CD4-positive, alpha-beta T cell treated with Interleukin-4 for 4 hours (primary cell): ENCODE measurements at places on chromosomes 1 and 21.

DNA sequence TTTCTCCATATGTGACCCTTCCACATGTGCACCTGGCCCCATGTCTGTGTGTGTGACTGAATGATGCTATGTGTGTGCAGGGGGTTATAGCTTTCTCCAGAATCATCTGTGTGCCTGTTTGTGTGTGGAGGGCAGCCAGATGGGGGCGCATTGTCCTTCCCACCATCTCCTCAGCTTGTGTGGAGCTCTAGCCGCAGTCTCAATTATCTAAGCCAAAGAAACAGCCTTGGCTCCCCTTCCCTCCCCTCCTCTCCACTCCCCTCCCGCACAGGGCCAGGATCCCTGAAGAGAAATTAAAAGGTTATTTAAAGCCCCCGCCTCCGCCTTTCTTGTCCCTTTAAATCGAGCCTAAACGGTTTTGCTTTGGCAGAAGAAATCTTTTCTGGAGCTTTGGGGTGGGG, 1.8 kb upstream of the DMBX1 start:
- DNase-seq, result no peak

GRCh38 chr1:94095744-94096469, 25.0 kb downstream of the ABCA4 start:
- DNase-seq, result no peak

- DNase-seq, result no peak
Observed at GRCh38 chr1:48007047-48007446, 9.9 kb upstream of the TRABD2B start.

DNA sequence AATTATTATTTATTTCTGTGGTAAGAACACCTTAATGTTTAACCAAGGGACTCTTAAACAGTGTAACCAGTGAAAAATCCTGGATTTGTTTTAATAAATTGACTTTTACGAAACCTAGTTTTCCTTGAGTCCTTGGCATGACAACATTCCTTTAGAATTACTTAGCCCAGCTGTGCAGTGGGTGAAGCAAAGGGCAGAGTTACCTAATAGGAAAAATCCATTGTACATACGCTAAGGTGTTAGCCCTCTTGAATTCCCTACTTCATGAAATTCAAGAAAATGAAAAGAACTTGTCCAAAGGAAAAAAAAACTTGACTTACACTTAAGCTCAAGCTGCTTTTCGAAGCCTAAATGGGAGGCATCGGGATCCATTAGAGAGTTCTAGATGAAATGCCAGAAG, 852.0 kb upstream of the ADAMTS5 start:
- DNase-seq, result no peak

- no peak for DNase-seq
Observed at GRCh38 chr1:47184090-47184821, 5.6 kb downstream of the PDZK1IP1 start.

GRCh38 chr1:47703981-47704596, 266.2 kb downstream of the FOXD2 start:
- DNase-seq, result no peak

GRCh38 chr1:147539122-147539575, 2.2 kb upstream of the BCL9 start:
- no peak for DNase-seq

DNA sequence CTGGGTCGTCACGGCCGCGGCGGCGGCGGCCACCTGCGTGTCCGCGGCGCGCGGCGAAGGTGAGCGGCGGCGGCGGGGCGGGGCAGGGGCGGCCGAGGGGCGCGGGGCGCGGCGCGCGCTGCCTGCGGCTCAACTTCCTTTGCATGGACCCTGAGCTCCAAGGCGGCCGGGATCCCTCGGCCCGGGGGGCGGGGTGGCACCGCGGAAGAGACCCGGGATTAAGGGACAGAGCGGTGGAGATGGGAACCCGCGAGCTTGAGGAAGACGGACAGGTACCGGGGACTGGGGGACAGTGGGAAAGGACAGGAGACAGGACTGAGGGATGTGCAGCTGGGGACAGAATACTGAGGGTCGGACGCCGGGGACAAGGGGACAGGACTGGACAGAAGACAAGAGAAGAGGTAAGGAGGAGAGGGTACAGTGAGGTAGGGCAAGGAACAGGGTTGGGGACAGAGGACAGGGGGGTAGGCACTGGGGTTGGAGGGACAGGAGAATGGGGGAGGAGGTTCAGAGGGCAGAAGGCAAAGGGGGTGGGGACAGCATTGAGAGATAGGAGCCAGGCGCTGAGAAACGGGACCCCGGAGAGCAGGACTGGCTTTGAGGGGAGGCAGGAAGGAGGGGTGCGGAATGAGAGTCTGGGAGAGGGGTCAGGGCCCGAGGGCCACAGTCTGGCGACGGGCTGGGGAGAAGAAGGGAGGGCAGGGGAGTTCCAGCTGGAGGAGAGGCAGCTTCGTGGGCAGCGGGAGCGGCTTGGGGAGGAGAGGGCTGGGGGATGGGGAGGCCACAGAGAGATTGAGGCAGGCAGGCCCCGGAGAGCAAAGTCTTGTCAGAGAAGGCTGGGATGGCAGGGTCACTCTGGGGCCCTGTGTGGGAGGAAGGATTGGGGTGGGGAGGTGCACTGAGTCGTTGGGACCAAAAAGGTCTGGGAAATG, 648 bp downstream of the EPHA8 start:
- DNase-seq, result no peak

DNA sequence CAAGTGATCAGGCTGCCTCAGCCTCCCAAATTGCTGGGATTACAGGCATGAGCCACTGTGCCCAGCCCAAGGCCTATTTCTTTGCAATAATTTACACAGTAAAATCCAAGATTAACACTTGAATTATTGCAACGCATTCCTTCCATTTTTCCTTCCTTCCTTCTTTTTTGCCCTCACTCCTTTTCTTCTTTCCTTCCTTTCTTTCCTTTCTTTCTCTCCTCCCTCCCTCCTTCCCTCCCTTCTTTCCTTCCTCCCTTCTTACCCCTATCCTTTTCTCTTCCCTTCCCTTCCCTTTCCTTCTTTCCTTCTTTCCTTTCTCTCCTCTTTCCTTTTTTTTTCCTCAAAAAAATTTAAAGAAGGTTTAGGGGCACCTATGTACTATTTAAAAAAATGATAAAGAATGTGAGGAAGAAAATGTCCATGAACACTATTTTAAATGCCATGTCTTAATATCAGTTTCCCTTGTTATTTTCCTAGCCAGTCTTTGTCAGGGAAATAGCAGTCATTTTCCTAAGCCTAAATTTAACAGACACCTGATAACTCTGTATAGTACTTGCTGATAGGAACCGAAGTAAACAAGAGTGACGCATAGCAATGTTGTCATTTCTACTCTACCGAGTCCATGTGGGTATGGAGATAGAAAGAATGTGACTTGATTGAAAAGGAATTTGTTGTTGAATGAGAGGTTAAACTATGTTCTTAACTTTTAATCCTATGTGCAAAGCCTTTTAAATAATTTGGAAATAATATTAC, 79.8 kb upstream of the HMCN1 start:
- no peak for DNase-seq

DNA sequence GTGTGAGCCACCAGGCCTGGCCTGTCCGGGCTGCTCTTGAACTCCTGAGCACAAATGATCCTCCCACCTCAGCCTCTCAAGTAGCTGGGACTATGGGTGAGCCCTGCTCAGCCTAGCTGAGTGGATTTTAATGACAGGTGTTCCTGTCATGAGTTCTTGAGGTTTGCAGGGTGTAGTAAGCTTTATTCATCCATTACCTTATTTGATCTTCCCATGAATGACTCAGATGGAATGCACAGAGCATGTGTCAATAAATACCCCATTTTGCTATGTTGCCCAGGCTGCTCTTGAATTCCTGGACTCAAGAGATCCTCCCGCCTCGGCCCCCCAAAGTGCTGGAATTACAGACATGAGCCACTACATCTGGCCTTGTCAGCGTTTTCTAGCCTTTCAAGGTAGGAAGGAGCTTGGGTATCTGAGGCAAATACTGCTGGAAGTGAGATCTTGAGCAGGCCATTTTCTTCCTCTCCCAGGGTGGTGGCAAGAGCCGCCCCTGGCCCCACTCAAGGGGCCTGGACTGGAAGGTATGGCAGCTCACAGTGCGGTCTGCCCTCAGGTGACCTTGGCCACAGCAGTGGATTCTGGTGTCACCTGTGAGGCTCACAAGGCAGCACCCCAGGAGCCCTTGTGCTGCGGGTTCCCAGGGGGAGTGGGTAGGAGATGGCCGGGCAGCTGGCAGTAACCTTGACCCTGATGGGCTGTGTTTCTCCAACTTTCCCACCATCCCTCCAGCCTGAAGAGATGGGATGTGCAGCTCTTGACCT, 20.0 kb downstream of the PIK3CD start:
- peak; percentile 39 for DNase-seq

DNA sequence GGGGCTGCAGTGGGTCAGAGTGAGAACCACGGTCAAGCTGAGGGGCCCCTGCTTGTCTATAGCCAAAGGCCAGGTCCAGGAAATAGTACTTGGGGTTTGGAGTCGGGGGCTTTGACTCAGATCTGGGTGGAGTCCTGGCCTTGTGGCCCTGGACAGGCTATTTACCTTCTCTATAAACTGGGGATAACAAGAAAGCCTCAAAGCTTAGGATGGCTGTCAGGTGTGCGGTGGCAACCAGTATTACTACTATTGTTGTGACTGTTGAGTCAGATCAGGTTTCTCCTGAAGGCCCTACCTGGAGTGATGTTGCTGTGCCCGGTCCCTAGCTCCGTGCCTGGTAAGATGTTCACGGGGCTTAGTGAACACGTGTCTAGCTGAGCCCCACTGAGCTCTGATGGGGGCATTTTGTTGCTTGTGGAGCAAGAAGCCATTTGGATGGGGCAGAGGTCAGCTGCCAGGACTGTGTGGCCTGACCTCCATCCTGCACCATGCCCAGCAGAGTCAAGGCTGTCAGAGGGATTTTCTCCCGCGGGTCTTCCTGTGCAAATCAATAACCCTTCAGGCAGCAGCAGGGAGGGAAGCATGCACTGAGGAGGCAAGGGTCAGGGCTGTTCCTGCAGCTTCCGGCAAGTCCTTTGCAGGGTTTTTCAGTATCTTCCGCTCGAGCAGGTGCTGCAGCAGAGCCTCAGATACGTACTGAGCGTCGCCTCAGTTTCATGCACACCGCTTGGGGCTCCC, 170.3 kb downstream of the CAMTA1 start:
- DNase-seq, result no peak

- DNase-seq, result no peak
Observed at GRCh38 chr1:4784761-4785160, 130.4 kb downstream of the AJAP1 start.

DNA sequence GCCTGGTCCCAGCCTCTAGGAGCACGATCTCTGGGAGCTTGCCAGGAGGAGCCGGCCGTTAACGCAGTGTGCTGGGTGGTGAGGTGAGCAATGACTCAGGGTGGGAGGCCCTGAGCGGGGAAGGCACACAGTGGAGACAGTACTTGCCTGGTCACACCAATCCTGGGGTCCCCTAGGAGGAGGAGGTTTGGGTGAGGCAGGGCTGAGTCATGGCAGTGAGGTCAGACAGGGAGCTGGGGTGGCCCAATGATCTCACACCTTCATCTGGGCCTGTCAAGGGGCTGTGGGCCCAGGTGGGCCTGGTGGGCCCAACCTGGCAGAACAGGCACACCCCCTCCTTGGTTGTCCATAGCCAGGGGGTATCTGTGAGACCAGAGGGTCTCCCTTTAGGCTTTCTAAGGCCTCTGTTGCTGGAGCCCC, 8.6 kb upstream of the EDN2 start:
- no peak for DNase-seq

- no peak for DNase-seq
Observed at GRCh38 chr1:27960762-27961645, 1.2 kb downstream of the XKR8 start.

- no peak for DNase-seq
Observed at GRCh38 chr1:247467129-247467528, 9.2 kb upstream of the OR2B11 start.

DNA sequence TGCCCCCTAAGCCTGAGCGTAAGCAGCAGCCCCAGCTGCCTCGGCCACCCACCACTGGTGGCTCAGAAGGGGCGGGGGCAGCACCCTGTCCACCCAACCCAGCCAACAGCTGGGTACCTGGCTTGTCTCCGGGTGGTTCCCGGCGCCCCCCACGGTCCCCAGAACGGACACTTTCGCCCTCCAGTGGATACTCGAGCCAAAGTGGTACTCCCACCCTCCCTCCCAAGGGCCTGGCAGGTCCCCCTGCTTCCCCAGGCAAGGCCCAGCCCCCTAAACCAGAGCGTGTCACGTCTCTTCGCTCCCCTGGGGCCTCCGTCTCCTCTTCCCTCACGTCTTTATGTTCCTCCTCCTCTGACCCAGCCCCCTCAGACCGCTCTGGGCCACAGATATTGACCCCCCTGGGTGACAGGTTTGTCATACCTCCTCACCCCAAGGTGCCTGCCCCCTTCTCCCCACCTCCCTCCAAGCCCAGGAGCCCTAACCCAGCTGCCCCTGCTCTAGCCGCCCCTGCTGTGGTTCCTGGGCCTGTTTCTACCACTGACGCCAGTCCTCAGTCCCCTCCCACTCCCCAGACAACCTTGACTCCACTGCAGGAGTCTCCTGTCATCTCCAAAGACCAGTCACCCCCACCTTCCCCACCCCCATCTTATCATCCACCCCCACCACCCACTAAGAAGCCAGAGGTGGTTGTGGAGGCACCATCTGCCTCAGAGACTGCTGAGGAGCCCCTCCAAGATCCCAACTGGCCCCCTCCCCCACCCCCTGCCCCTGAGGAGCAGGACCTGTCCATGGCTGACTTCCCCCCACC, 46.2 kb downstream of the YARS1 start:
- no peak for DNase-seq

DNA sequence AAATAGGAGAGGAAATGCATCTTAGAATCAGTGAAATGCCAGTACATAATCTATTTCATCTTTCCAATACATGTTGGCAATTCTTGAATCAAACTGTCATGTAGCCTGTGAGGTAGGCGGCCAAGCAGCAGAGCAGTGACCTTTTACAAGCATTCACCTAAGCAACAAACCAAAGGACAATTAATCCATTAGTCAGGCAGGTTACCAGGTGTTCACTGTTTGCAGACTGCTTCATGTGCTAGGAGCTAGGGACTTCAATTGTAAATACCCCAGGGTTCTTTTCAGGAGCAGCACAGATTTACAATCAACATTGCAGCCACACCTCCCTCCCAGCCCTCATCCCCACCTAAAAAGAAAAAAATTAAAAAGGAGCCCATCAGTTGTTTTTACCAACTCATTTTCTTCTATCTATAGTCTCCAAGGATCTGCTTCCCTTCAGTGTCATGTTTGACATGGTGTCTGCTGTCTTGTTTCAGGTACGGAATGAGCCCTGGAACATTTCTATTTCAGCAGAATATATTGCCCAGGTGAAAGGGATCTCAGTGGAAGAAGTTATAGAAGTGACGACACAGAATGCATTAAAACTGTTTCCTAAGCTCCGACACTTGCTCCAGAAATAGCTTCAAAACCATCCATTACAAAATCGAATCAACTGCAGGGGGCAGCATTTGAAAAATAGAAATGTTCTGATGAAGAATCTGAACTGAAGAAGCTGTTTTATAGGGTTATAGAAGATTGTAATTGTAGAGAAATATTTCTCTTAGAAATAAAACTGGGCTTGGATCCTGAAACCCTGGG, 23.0 kb downstream of the TATDN3 start:
- DNase-seq, result peak; percentile 8
